T-helper 2 cell treated with Interferon-gamma antibody and Interleukin-4, amounts not matched to agents 5 μg/mL and 100 μg/mL, for 36 hours (primary cell): ENCODE measurements at places on chromosomes 1 and 21.

- no peak for DNase-seq
Observed at GRCh38 chr1:26535201-26535600, 5.6 kb downstream of the RPS6KA1 start.

GRCh38 chr1:18582890-18583289 lies 47.8 kb upstream of the PAX7 start:
- DNase-seq = no peak

DNA sequence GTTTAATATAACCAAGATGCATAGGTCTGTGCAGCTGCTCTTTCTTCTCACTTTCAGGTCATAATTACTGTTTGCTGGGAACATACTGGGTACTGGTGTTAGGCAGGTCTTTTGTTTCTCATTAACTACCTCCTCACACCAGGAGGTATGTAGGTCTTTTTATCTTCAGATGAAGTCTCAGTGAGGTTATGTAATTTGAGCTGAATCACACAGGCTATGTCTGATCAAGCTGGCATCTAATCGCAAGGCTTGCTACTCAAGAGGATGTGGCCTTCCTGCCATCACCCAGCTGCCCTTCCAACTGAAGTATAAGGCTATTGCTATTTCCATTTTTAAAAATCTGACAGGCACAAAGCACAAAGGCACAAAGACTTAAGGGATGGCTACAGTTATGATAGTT lies 96.4 kb downstream of the RUNX1 start:
- DNase-seq = no peak

DNA sequence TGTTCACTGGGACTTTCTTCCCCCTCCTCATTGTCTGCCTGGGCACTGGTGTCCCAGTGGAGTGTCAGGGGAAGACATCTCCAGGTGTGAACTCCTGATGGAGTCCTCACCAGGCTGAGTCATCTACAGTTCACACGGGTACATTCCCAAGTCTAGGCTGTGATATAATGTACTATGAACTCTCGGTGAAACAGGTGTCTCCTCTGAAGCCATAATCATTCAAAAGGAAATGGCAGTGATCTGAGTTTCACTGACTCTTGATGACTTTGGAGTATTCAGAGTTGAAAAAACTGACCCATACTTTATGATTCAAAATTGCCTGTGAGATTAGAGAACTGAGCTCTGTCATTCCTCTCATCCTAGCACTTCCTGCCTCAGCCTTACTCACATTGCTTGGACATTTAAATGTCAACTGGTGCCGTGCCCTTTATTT lies 9.1 kb downstream of the LAMC2 start:
- no peak for DNase-seq

GRCh38 chr21:27219068-27219467 lies 252.2 kb upstream of the ADAMTS5 start:
- no peak for DNase-seq

- DNase-seq = no peak
Observed at GRCh38 chr1:206121269-206121668, 4.1 kb upstream of the AVPR1B start.

DNA sequence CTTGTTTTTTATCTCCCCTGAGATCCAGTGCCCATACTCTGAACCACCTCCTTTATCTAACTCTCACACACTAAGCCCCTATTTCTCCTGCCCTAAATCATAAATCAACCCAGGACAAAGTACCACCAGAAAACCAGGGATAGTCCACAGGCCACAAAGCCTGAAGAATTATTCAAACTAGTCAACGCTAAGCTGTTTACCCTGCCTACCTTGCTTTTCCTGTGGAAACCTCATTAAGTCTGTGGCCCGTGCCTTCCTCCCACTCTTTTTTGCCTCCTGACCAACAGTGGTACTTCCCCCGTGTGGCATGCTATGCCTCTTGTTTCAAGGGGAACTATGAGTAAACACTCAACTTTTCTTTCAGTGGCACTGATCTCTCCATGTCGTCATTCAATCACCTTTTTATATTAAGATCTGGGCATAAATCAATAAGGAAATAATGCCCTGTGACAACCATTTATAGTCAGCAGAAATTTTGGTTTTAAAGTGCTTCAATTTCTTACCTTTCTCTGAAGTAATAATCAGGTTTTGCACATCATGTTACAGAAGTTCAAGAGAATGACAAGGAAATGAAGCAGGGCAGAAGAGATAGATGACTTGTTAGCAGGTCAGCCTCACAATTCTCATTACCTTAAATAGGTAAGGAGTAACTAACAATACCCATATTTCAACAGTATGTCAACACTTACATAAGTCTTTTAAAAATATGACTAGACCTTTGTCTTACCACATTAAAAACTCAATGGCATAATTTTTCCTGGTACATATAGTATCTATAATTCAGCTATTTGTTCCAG lies 32.1 kb downstream of the EYA3 start:
- peak; percentile 79 for DNase-seq
